Stimulated activated CD8-positive, alpha-beta memory T cell treated with anti-CD3 and anti-CD28 coated beads, Interleukin-2, amount 100 ng/mL, for 48 hours (primary cell): ENCODE measurements at places on chromosomes 13 and 19.

DNA sequence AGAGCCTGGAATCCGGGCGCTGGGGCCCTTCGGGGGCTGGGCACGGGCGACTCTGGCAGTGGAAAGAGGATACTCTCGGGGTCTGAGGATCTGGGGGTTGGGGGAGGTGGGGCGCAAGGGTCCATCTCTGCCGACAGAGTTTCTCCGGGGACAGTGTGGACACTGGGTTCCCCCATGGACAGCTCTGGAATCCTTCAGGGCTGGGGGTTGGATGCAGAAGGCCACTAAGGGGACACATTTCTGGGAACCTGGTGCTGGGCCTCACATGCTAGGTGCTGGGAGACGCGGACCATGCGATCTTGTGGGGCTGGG, 2.3 kb downstream of the TGFBR3L start:
- no peak for DNase-seq

DNA sequence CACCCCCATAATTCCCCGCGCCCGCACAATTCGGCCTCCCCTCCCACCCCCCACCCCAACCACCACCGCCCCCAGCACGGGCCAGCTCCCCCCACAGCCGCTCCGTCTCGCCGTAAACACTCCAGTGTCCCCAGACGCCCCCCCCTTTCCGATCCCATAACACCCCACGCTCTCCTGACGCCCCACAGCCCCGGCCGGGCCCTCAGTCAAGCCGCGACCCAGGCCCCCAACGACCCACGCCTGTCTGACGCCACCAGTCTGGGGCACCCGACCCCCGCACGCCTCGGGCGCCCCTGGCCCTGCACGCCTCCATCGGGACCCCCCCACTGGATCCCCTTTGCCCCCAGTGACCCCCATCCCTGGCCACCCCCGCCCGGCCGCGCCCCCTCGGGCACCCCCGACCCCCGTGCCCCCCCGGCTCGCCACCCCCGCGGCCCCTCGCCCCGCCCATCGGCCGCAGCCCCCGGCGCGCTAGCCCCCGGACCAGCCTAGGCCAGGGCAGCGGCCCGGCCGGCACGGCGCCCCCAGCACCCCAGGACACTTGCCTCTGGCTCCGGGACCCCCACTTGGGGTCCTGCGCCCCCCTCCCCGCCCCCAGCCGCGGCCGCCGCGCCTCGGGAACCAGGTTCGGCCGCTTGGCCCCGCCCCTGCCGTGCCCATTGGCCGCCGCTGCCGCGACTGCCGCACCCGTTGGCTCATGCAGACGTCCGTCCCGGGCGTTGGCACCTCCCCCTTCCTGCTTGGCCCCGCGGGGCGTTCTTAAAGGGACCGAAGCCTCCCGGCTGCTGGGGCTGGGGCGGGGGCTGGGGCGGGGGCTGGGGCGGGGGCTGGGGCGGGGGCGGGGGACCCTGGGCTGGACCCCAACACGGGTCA, at the start of gene FKBP8:
Gene FKBP8, minus strand, starts transcription at position 633 of the 873 bp plus-strand sequence. CDS start 1,603 bp downstream, outside the sequence.
- DNase-seq = peak; percentile 95

- no peak for DNase-seq
These were observed 403.3 kb downstream of the LIG4 start for GRCh38 chr13:107812014-107812412.

DNA sequence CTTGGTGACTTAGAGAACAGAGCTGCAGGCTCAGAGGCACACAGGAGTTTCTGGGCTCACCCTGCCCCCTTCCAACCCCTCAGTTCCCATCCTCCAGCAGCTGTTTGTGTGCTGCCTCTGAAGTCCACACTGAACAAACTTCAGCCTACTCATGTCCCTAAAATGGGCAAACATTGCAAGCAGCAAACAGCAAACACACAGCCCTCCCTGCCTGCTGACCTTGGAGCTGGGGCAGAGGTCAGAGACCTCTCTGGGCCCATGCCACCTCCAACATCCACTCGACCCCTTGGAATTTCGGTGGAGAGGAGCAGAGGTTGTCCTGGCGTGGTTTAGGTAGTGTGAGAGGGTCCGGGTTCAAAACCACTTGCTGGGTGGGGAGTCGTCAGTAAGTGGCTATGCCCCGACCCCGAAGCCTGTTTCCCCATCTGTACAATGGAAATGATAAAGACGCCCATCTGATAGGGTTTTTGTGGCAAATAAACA, 9.9 kb downstream of the APOC1 start:
- DNase-seq = no peak

DNA sequence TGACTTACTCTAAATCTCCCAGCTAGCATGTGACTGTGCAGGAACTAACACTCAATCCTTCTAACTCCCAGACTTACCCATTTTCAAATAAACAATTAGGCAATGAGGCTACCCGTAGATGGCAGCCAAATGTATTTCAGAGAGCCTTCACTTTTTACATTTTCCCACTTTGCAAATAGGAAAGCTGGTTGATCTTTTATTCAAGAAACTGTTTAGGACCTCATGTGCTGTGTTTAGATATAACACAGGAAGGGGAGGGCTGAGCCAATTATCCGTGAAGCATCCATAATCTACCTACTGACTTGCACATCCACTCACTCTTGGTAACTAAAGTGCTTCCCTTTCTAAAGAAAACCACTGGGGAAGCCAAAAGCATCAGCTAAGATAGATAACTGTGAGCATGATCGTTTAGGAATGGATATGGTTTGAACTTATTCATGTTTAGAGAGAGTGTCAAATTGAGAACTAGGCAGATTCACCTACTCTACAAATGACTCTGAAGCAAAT, 33.4 kb downstream of the MBNL2 start:
- no peak for DNase-seq

- peak; percentile 95 for DNase-seq
These were observed 13.6 kb downstream of the LTBP4 start for GRCh38 chr19:40614622-40615411.

DNA sequence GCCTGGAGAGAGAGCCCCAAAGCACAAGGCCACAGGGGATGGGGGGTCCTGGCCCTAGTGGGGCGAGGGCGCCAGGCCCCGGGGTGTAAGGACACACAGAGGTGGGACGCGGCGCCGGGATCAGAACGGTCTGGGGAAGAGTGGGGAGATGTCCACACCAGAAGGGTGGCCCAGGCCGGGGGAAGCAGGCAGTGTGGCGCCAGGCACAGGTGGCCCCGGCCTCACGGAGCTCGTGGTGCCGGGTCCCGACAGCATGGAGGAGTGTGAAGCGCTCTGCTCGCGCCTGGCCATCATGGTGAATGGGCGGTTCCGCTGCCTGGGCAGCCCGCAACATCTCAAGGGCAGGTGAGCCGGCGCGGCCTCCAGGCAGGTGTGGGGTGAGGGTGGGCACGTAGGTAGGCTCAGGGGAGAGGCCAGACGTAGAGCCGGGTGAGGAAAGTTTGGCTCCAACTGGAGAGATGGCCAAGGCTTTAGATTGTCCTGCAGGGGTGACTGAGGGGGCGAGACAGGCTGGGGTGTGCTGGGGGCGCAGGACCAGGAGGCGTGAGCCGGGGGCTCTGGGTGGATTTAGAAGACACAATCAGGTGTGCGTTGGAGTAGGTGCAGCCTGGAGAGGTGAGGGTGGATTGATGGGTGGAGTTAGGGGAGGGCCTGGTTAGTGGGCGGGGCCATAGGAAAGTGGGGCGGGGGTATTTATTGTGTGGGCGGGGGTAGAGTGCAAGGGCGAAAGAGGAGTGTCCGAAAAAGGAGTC, 2.9 kb upstream of the ARHGAP45 start:
- no peak for DNase-seq

- DNase-seq = no peak
These were observed 74.3 kb downstream of the TM9SF2 start for GRCh38 chr13:99575376-99576120.

DNA sequence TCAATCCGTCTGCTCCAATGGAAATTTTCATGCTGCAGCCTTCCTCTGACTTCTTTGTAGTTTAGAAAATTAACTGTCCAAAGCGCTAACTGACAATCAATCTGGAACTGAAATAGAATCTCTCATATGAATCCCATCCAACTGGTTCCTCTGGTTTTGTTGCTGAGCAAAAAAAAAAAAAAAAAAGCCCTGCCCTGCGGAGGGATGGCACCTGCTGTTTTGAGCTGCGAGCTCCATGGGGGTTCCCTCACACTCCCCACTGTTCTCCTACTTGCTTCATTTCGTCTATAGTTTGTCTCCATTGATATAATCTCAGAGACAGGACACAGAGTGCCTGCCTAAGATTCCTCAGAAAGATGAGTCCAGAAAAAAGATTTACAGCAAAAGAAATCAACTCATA, 33.4 kb downstream of the FAAP24 start:
- no peak for DNase-seq

DNA sequence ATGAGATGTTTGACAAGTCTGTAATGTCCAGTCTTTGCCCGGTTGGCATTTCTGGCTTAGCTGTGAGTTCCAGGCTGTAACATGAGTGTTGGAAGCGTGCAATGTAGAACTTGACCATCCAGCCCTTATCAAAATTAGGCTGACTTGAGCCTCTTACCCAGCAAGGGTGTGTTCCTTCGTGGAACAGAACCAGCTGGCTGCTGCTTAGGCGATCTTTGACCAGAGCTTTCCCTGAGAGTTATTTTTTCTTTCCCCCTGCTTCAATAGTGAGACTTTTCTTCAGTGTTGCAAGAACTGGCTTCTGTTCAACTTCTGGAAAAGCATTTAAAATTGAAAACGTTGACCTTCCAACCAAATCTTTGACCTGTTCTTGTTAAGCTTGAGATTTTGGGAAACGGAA, 6.5 kb downstream of the TNFSF13B start:
- no peak for DNase-seq

GRCh38 chr19:2154587-2155075, 3.3 kb upstream of the AP3D1 start:
- DNase-seq = no peak

DNA sequence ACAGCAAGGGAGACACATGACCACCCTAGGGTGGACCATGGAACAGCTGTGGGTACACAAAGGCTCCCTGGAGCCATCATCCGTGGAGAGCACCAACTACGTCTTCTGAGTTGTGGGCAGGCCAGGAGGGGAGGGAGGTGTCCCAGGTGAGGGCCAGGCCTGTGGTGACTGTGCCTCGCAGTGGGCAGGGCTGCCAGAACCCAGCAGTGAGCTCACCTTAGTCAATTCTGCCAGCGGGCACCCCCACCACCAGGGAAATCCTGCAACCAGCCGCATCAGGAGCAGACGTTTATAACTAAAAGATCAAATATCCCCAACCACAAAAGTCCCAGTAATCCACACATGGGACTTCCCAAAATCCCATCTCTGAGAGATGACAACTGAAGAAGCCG, 19.6 kb downstream of the ELL start:
- DNase-seq = no peak

DNA sequence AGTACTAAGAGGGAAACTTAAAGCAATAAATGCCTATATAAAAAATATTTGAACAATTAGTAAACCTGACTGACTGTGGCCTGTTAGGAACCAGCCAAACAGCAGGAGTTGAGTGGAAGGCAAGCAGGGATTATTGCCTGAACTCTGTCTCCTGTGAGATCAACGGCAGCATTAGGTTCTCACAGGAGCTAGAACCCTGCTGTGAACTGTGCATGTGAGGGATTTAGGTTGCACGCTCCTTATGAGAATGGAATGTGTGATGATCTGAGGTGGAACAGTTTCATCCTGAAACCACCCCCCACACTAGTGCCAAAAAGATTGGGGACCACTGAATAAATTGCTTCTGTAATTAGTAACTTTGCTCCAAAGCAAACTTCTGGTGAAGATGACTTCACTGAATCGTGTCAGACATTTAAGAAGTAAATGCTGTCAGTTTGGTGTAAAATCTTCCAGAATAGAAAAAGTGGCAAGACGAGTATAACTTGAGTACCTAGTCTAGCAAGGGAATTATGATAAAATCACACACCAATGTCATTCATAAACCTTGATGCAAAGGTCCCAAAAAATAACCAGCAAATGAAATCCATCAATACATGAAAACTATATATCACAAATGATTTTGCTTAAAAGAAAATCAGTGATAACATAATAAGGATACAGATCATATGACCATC, 53.8 kb downstream of the SLC6A16 start:
- DNase-seq = no peak
